T-helper 17 cell (primary cell): ENCODE measurements at places on chromosomes 13 and 19.

DNA sequence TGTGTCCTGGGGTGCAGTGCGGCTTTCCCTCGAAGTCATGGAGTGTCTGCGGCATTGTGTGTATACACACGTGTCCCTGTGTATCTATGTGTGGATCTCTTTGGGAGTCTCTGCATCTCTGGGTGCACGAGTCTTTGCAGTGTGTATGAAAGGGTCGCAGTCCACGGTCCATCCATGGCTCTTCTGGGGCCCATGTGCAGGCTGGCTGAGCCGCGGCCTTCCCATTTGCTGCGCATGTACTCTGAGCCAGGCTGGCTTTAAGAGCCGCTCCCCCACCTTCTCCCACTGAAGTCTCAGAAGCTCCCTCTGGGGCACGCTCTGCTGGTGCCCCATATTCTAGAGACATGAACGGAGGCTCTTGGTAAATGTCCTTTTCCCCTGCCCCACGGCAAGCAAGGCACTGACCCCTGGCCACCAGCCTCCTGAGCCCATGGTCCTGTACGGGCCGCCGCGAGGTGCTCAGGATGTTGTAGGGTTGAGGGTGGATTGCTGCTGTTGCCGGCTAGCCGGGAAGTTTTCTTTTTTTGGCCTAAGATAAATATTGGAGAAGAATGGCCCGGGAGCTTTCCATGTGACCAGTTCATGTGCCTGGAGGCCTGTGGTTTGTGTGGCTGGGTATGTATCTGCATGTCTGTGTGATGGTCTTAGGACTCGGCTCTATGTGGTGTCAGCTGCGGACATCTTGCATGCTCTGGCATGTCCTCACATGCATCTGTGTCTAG lies 31.9 kb downstream of the PAK4 start:
- H3K27ac ChIP-seq: peak overlapping the region; percentile 54
- no peaks in the 10 kb centered on the region for H3K27me3 ChIP-seq
- no peak overlapping the region for H3K4me3 ChIP-seq
- DNase-seq: no peak
- H3K36me3 ChIP-seq: peaks cover 2% of the 10 kb centered on the region

GRCh38 chr13:39016787-39017186 lies 21.1 kb downstream of the PROSER1 start:
- no peaks in the 10 kb centered on the region for H3K27me3 ChIP-seq
- peaks cover 13% of the 10 kb centered on the region for H3K4me1 ChIP-seq
- no peak for DNase-seq
- no peak overlapping the region for H3K4me3 ChIP-seq

DNA sequence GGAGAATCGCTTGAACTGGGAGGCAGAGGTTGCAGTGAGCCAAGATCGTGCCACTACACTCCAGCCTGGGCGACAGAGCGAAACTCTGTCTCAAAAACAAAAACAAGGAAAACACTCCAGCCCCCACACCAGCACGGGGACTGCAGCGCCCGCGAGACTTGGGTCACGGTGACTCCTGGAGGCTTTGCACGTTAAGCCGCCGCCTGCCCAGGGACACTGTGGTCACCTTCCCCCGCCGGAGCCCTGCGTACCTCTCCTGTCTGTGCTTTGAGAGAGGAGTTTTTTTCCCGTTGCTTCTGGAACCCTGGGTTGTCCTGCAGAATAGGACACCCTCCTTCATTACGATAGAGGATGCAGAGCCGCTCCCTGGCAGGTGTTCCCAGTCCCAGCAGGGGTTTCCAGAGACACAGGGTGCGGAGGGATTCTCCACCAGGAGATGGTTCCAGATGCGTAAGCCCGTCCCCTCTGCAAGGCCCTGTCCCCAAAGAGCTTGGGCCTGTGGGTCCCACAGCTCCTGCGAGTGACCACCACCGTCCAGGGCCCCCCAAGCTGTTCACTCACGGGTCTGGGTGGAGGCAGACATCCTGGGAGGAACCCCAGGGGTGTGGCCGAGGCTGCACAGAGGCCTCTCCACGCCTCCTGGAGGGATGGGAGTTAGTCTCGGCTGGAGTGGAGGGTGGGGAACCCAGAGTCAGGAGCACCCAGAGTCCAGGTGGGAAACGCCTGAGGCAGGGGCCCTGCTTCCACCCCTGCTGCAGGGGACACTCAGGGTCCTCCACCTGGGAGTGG lies 42.8 kb upstream of the NDUFS7 start:
- no peaks in the 10 kb centered on the region for H3K36me3 ChIP-seq
- no peak for DNase-seq
- no peak overlapping the region for H3K27ac ChIP-seq
- H3K27me3 ChIP-seq: peaks cover 8% of the 10 kb centered on the region

DNA sequence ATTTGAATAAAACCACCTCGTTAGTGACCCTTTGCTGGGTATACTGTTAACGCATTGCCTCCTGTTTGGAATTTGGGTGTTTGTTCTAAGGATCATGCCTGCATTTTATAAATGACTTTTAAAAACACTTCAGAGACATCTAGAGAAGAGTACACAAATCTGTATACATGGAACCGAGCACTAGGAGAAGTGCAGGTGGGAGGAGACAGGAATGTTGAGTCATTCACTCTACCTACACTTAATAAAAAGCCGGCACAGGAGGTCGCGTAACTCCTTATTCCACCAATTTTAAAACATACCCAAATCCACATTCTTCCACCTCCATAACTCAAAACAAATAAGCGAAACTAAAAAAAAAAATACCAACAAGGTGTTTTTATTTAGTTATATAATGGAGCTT lies 48.6 kb downstream of the FGF9 start:
- no peaks in the 10 kb centered on the region for H3K4me1 ChIP-seq
- peaks cover 5% of the 10 kb centered on the region for H3K36me3 ChIP-seq
- peaks cover 74% of the 10 kb centered on the region for H3K27me3 ChIP-seq
- no peak for DNase-seq
- no peak overlapping the region for H3K27ac ChIP-seq

GRCh38 chr13:39877134-39877533 lies 221.7 kb downstream of the COG6 start:
- DNase-seq: no peak
- peak overlapping the region; percentile 41 for H3K27ac ChIP-seq
- peaks cover 2% of the 10 kb centered on the region for H3K4me1 ChIP-seq
- H3K27me3 ChIP-seq: peaks cover 4% of the 10 kb centered on the region

DNA sequence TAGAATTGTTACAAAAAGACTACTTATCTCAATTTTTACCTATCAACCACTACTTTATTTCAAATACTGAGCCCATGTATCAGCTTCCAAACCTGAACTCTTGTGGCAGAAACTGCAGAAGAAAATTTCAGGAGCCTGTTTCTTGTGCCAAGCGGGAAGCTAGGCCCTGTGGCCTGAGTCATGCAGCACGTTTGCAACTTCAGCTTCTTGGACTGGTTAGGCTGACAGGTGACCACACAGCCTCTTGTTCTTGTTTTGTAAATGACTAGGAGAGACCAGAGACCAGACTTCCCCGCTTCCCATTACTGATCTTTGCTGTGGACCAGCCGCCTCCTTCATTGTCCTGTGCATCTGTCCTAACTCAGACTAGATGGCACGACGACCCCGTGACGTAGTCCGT lies 3.4 kb upstream of the LAMP1 start:
- DNase-seq: no peak
- H3K36me3 ChIP-seq: peaks cover 2% of the 10 kb centered on the region
- H3K4me1 ChIP-seq: peaks cover 36% of the 10 kb centered on the region
- no peak overlapping the region for H3K27ac ChIP-seq

DNA sequence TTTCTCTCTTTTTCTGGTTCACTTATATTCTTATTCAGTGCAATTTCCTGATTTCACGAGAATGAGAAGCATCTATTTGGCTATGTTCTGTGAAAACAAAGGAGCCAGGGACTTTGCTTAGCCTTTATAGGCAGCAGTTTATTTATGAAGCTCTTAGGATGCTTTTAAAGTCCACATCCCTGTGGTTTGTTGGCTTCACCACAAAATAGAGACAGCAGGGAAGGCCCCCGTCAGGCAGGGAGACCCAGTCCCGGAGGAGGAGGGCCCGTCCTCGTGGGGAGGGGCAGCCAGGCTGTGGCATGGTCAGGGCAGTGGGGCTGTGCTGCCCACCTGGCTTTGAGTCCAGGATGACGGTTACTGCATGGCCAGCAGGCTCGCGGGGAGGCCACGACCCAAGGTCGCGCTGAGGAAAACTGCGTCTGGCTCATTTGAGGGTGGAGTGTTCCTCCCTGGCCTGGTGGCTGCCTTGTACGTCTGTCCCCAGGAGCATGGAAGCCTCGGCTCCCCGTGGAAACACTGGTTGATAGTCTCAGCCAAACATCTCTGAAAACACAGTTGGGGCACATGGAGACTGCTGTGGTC lies 92.7 kb downstream of the ATP11A start:
- no peak overlapping the region for H3K27ac ChIP-seq
- DNase-seq: no peak
- no peak overlapping the region for H3K4me3 ChIP-seq
- peaks cover 4% of the 10 kb centered on the region for H3K36me3 ChIP-seq

DNA sequence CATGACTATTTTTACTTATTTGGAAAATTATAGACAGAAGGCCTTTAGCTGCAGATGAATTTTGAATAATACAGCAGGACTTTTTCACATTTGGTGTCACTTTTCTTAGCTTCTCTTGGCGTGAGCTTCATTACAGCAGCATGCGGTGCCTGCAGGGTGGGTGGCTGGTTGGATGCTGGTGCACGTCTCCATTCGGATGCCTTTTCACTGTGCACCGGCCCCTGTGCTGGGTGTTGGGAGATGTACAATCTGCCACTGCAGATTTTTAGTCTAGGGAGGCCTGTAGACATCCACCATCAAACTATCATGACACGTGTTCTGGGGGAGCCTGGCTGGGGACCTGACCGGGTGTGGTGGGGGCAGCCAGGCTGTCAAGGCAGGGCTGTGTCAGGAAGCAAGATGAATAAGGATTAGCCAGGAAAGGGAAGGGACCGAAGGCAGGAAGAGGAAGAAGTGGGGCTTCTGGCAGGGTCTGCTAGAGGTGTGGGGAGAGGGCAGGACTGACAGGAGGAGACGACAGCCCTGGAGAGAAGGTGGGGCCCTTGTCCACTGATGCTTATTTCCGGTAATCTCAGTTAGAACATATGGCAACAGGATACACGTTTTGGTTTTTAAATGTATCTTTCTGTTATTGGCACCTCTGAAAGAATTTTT lies 88.8 kb downstream of the ARHGEF7 start:
- no peaks in the 10 kb centered on the region for H3K27me3 ChIP-seq
- DNase-seq: no peak
- H3K4me1 ChIP-seq: peaks cover 68% of the 10 kb centered on the region
- peaks cover 5% of the 10 kb centered on the region for H3K36me3 ChIP-seq

GRCh38 chr13:76019421-76020044 lies 383.4 kb downstream of the LMO7 start:
- H3K36me3 ChIP-seq: no peaks in the 10 kb centered on the region
- H3K4me3 ChIP-seq: no peak overlapping the region
- no peak overlapping the region for H3K27ac ChIP-seq
- H3K27me3 ChIP-seq: peaks cover 14% of the 10 kb centered on the region
- peaks cover 10% of the 10 kb centered on the region for H3K4me1 ChIP-seq

GRCh38 chr13:89465366-89465765 lies 1794.2 kb downstream of the SLITRK5 start:
- no peak for DNase-seq
- H3K4me1 ChIP-seq: no peaks in the 10 kb centered on the region

DNA sequence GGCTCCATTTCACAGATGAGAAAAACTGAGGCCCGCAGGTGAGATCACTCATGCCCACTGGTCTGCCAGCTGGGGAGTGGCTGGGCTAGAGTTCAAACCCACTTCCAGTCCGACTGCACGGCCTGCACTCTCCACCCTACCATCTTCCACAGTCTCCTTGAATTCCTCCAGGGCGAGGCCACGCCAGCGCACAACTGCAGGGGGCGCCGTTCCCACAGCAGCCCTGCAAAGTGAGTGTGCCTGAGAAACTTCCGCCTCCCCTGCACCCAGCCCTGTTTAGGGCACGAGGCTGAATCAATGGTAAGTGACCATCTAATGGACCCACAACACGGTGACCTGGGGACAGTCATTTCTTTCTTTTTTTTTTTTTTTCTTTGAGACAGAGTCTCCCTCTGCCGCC lies 829 bp upstream of the ATCAY start:
- DNase-seq: no peak
- peaks cover 49% of the 10 kb centered on the region for H3K27me3 ChIP-seq
- no peaks in the 10 kb centered on the region for H3K36me3 ChIP-seq
- H3K4me1 ChIP-seq: peaks cover 6% of the 10 kb centered on the region

DNA sequence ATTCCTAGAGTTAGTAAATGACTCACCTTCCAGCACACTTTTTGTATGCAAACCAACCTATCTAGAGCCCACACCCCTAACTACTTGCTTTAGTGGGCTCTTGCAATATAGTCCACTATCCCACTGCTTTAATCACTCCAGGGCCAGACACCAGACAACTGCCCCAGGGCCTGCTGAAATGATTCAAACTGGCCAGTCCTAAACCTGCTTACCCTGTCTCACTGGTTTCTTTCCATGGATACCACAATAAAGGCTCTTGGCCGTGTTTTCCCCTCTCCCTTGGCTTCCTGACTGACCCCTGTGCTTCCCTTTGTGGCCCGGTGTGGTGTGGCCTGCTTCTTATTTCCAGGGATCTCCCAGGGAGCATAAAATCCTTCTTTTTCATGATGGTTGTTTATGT lies 14.6 kb downstream of the HS6ST3 start:
- DNase-seq: no peak
- H3K4me1 ChIP-seq: no peaks in the 10 kb centered on the region
- no peak overlapping the region for H3K27ac ChIP-seq
- H3K27me3 ChIP-seq: no peaks in the 10 kb centered on the region
- H3K36me3 ChIP-seq: no peaks in the 10 kb centered on the region
